ENCODE measurements at places on chromosomes 4 and X. TPM values are rescaled to one million over a fixed set of nuclear protein-coding genes. Genes with fewer than 3 reads are reported as not detected.
A peak's percentile ranks its signal among the peaks of the same experiment; 100 is the strongest.

DNA sequence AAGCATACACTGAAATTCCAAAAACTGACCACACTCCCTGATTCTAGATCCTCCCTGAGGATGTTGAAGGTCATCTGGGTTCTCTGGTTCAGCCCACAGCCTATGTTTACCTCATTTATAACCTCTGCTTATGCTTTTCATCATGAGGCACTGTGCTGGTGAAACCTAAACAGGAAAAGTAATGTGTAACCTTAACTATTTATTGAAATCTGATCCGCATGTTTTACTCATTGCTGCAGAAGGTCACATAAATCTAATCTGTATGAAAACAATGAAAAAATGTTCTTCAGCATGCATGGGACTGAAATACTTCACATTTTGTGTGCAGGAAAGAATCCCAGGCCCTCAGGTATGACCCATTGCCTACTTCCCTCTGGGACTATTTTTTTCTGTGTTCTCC lies 30.3 kb downstream of the UCHL1 start:
- DNase-seq: no peak

DNA sequence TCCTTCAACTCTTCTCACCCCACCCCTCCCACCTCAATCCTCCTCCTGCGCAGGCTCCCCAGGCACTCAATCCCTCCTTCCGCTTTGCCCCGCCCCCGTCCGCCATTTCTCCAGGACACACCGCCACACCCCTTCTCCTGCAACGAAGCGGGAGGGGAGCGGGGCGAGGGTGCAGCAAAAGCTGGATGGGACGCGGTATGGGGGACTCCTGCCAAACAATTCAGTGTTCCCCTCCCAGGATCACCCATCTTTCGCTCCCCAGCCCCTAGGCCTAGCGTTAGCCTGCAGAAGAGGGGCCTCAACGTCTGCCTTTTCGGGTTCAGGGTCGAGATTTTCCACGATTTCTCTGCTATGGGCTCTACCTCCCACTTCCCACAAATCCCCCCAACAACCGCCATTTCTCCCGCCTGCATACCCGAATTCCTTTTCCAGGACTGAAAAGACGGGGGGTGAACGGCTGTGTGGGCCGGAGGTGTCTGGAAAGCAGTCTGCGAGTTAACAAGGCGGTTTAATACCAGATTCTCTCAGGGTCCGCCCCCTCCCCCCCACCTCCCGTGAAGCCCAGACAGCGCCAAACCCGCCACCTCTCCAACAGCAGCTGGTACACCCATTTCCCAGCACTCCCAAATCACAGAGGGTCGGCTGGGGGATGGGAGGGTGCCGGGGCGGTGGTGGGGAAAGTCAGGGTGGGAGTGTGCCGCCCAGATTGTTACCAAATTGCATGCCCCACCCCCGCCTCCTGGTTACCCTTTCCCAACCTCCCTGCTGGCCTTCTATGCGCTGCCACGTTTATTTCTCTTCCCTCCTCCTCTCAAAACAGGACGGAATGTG lies 774 bp downstream of the ARMCX2 start:
- peak; percentile 29 for DNase-seq

- no peak for DNase-seq
These were observed 206.8 kb upstream of the ARHGAP24 start for GRCh38 chr4:85268188-85268587.

GRCh38 chrX:17748684-17749083 lies 11.4 kb downstream of the SCML1 start:
- no peak for DNase-seq

Gene MSMO1
- total RNA-seq: 15.2 TPM

Gene RBM46
- not detected for total RNA-seq

DNA sequence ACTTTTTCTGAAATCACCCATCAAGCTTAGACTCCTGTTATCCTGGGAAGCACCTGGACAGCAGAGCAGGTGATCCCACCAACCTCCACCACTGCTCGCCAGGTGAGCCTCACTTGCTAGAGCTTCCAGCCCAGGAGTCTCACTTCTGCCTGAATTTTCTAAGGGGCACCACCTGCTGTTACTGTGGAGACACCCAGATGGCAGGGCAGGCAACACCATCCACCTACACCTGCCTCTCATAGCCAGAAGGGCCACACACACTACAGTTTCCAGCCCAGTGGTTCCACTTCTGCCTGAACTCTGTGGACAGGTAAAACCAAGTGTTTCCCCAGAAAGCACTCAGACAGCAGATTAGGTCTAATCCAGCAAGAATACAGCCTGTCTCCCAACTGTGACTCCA lies 262.0 kb downstream of the ARAP2 start:
- DNase-seq: no peak

Gene F8A2
- not detected for total RNA-seq

- DNase-seq: no peak
These were observed 97.3 kb downstream of the PSAPL1 start for GRCh38 chr4:7337196-7338058.

GRCh38 chrX:47176101-47176740 lies 17.4 kb upstream of the UBA1 start:
- no peak for DNase-seq

GRCh38 chr4:122744229-122744628 lies 11.7 kb downstream of the BBS12 start:
- DNase-seq: no peak

DNA sequence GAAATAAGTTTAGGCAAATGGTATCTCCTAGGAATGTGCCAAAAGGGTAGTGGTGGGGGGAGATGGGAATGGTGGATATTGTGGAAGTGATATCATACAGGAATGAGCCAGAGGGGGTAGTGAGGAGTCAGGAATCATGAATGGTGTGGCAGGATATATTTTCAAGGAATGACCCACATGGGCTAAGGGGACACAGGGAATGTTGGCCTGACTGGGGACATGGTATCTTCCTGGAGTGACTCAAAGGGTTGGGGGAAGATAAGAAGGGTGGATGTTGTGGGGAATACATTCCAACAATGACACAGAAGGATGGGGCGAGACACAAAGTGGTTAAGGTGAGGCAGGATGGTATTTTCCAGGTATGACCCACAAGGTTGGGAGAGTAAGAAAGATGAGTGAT lies 60.6 kb downstream of the MAOA start:
- DNase-seq: no peak

DNA sequence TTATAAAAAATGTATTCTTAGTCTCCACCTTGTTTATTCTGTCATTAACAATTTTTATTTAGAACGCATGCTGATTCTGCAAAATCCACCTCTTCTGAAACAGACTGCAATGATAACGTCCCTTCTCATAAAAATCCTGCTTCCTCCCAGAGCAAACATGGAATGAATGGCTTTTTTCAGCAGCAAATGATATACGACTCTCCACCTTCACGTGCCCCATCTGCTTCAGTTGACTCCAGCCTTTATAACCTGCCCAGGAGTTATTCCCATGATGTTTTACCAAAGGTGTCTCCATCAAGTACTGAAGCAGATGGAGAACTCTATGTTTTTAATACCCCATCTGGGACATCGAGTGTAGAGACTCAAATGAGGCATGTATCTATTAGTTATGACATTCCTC lies 75.6 kb upstream of the SMARCA5 start:
- DNase-seq: no peak

- no peak for DNase-seq
These were observed 70.6 kb upstream of the ANK2 start for GRCh38 chr4:112978691-112979472.

DNA sequence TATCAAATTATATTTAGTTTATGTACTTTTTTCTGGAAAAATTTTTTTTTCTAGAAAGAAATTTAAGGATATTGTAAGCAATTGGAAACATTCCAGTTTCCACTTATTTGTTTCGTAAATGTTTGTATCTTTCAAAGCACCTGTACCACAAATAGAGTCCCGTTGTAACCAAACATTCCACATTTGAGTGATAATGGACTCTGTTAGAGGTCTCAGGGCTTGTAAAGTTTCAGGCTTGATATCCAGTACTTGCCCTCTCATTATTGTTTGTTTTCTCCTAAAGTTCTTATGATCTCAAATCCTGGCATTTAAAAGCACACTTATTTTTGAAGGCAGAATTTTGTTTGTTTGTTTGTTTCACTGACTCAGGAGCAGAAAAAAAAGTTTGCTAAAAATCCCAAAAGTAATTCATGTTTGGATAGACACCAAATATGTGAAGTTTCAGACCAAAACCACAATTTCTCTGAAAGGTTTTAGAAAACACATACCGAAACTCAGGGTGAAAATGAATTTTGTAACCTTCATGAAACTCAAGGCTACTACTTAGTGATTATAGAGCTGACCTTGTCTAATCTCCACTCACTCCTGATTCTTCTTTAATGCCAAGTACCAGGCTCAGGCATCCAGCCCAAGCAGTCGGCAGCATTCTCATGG lies 5.7 kb upstream of the TMEM192 start:
- DNase-seq: no peak

- peak; percentile 35 for DNase-seq
These were observed 30.5 kb upstream of the TCEAL4 start for GRCh38 chrX:103554687-103555424.

Gene MSX1
- total RNA-seq: not detected

GRCh38 chr4:98482847-98483806 lies 175.3 kb downstream of the TSPAN5 start:
- no peak for DNase-seq

DNA sequence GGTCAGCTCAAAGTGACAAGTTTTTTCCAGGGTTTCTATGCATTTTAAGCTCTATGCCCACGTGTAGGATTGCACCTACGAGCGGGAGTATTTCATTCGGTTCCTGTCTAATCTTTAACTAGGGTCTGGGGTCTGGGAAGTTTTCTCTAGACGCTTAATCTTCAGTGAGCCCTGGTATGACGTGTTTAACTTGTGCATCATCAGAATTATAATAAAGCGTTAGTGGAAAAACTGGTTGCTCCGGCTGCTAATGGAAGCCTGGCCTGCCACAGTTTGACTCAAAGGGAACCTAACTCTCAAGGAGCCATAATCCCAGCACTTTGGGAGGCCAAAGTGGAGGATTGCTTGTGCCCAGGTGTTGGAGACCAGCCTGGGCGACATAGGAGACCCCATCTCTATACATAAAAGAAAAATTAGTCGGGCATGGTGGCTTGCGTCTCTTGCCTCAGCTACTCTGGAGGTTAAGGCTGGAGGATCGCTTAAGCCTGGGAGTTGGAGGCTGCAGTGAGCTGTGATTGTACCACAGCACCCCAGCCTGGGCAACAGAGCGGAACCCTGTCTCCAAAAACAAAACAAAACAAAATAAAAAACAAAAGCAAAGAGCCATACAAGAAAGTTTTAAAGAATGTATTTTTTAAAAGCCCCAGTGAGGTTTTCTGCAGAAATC lies 30.2 kb downstream of the ARSD start:
- no peak for DNase-seq

GRCh38 chr4:26573389-26573794 lies 10.5 kb upstream of the TBC1D19 start:
- no peak for DNase-seq

Gene S100P
- 2.1 TPM for total RNA-seq

- no peak for DNase-seq
These were observed 204.5 kb downstream of the CPE start for GRCh38 chr4:165583341-165583740.

Gene SAGE1
- total RNA-seq: not detected

Gene PPM1K
- 77.3 TPM for total RNA-seq

Gene CCDC149
- total RNA-seq: 0.16 TPM

Gene RNF150
- total RNA-seq: not detected

Gene NXF2
- total RNA-seq: not detected

Gene CPLX1
- 3.7 TPM for total RNA-seq

- no peak for DNase-seq
These were observed 69.5 kb downstream of the IL15 start for GRCh38 chr4:141705747-141706377.

DNA sequence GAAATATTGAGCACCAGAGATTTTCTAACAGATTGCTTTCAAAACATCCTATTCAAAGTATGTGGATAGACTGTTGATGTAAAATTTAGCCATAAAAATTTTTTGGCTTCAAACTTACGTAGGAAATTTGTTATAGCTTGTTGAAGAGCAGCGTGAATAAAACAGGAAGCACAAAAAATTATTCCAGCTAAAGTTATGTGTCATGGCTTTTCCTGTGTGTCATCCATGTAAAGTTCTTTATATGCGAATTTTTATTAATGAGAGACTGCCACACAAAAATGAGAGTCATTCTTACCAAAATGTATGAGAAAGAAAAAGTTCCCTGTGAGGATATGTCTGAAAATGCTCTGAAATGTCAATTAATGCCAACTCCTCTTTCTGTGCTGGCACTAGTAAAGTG lies 19.5 kb downstream of the EPGN start:
- DNase-seq: no peak

Gene DAPP1
- total RNA-seq: 24.5 TPM

GRCh38 chr4:177810220-177810619 lies 368.0 kb upstream of the AGA start:
- no peak for DNase-seq

Gene CXCL1
- not detected for total RNA-seq

DNA sequence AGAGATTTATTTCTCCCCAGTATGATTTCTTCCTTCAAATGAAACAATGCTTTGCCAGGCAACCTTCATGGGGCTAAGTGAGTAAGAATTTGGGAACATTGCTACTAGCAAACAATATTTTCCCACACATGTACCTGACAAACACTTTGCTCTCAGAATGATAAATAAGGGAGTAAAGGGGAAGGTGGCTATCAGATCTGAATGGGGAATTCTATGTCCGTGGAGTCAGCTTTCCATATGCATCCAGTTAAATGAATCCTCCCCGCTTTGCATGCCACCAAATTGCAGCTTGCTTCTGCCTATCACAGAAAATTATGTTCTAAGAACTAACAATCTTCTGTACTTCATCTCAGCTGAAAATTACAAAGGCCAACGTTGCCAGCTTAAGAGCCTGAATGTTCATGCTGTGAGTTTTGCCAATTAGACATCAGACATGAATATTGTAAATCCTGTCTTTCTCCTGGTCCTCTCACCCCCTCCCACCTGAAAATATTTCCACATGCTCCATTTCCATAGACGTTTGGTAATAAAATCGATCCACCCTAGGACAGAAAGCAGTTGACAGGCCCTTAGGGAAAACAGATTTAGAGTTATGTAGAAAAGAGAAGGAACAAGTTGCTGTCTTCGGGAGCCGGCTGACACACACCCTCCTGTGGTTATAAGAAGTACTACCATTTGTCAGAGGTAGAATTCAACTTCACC lies 6.3 kb downstream of the MEPE start:
- no peak for DNase-seq

DNA sequence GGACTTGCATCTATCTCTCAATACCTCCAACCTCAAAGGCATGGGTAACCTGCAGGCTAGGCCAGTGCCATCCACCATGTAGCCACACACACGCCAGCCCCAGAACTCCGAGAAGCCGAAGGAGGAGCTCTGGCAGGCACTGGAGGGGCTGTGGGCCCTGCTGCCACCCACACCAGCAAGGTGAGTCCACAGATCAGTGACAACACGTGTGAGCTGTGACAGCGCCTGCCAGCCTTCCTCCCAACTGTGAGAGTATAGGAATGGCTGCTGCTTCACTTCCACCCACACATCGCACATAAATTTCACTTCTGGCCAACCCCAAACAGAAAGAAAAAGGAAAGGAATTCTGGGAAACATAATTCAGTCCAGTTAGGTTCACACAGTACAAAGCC lies 422.6 kb downstream of the BCOR start:
- no peak for DNase-seq

DNA sequence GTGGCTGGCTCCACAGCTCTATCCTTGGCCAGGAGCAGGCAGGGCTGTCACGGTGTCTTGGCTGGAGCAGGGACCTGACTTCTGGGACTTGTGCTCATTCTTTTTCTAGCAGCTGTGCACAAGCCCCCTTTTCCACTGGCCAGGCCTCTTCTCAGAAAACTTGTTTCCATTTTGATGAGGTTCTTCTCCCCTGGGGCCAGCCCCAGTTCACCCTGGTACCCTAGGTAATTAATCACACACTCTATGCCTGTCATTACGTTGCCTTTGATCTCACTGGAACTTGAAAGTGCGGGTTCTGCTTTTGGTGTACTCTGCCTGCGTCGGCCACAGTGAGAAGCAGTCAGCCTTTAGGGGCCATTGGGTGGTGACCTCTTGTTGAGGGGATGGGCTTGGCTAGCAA lies 26.6 kb downstream of the DRD5 start:
- no peak for DNase-seq
